ENCODE measurements at places on chromosomes 1 and 21.

GRCh38 chr1:229127301-229127700 is 143.6 kb upstream of the RAB4A start:
- DNase-seq, result peak; percentile 47

DNA sequence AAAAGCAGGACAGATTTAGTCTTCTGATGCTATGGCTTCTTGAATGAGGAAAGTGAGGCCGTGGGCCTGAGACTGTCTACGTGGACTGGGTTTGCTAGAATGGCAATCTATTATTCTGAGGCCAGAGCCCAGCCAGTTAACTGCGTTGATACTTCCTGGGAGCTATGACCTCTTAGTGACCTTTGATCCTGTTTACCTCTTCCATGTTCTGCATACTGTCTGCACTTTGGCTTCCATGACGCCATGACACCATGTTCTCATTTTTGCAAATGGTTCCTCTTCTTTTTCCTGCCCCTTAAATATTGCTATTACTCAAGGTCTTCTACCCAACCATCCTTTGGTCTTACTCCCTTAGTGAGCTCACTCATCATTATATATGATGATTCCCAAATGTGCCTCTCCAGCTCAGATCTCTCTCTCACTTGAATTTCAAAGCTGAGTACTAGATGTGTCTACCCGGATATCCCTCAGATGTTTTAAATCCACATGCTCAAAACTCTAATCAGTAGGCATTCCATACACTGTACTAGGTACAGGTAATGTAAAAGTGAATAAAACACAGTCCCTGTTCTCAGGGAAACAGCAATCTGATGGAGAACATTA is 66.1 kb upstream of the ATP1A1 start:
- DNase-seq, result no peak

DNA sequence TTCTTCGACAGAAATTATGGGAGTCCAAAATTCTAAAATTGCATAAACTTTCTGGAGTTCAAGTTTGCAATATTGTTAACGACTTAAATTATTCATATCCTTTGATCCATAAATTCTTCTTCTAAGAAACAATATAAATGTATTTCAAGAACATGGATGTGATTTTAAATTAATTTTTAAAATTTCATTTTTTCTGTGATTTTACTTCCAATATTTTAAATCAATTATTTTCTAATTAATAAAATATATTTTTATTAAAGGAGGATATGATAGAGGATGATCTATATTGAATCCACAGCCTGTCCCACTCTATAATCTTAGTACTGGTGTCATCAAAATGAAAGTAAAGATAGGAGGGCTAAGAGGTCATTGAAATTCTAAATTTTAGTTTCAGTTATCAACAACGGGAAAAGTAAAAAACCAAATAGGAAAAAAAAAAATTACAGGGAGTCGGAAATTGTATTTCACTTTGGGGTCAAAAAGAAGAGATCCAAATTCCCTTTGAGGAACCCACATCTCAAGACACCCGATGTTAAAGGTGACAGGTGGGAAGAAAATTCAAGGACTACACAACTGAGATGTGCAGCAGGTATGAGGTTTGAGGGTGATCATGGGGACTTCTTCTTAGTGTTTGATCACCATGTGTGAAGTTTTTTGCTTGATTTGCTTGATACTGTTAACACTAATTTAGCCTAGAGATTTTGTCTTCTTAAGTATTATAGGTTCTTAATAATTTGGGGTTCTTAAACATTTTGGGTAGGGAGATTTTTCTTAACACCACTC is 154.8 kb upstream of the RGS18 start:
- no peak for DNase-seq

- peak; percentile 96 for DNase-seq
Measured at GRCh38 chr1:46247436-46248121, at the start of gene RAD54L. Gene RAD54L, plus strand, starts transcription at chr1:46247763. Its CDS starts 643 bp downstream, at chr1:46248406.

Data from activated naive CD8-positive, alpha-beta T cell treated with anti-CD3 and anti-CD28 coated beads, Interleukin-2, amount 50 U/mL, for 24 hours (primary cell).